ENCODE measurements at places on chromosomes 11 and 22.

GRCh38 chr11:100229086-100229485 lies 458.0 kb upstream of the ARHGAP42 start:
- no peak for DNase-seq

GRCh38 chr22:50204571-50204970 lies 3.8 kb downstream of the SELENOO start:
- DNase-seq: no peak

DNA sequence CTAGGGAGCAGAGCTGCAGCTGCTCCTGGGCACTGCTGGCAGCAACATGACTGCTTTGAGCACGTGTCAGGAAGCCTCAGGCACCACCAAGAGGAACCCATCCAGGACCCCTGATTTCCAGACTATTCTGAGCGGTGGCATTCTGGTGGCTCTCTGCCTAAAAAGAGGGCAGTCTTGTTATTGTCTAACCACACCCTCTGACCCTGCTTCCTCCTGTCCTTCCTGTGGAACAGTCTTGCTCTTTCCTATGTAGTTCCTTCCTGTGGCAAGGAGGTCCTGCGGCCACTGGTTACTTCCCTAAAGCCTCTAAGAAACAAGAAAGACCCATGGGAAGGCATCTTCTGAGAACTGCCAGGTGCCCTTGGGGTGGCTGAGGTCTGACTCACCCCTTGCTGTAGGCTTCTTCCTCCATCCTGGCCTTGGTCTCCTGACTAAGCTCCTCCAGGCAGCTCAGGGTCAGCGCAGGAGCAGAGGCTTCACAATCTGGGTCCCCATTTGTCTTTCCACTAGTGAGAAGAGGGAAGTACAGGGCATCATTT lies 13.1 kb upstream of the LYVE1 start:
- peak; percentile 4 for DNase-seq

GRCh38 chr11:75439495-75440120 lies 6.6 kb upstream of the KLHL35 start:
- DNase-seq: no peak

DNA sequence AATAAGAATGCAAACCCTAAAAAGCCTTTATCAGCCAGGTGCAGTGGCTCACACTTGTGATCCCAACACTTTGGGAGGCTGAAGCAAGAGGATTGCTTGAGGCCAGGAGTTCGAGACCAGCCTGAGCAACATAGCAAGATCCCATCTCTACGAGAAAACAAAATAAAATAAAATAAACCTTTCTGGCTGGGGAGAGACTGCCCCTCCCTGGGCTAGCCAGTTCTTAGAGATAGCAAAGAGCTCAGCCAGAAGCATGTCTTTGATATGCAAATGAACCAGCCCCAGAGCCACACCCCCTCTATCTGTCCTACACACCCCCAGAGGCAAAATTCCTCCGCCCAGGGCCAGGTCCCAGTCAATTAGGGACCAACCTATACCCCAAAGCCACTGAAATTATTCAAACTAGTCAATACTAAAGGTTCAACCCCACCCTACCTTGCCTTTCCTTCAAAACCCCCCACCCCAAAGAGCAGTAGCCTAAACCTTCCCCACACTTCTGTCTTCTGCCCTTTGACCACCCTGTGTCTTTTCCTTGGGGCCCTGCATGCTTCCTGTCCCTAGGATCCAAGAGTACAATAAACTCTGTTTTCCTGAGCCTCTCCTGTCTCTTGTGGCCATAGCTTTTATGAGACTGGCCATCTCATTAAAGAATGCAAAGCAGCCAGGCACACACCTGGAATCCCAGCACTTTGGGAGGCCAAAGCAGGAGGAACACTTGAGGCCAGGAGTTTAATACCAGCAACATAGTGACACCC lies 37.3 kb upstream of the CXCR5 start:
- DNase-seq: no peak

DNA sequence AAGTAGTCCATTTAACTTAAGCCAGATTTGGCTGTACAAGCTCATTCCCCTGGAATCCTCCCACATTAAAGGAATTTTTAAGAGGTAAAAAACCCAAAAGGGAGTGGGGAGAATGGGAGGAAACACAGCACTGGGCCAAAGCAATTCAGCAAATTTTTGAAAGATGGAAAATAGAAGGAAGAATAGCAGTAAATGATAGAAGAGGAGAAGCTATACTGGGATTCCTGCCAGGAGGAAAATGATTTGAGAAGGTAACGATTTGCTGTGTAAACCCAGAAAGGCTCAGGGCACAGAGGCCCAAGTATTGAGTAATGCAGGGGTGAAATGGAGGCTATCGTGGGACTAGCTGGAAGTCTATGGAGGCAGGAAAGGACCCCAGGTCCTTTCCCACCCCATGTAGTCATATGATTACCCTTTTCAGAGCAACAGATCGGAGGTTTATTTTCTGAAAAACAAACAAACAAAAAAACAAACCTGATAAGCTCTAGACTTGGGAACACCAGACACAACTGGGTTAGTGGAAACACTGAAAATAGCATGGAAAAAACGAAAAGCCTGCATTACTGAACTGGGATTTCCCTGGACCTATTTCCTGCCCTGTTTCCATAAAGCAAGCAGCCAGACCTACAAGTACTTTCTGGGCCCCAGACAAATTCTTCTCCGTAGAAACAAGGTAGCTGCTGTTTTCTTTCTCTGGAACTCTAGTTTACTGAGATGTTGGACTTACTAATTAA lies 140.0 kb downstream of the SWAP70 start:
- DNase-seq: no peak

DNA sequence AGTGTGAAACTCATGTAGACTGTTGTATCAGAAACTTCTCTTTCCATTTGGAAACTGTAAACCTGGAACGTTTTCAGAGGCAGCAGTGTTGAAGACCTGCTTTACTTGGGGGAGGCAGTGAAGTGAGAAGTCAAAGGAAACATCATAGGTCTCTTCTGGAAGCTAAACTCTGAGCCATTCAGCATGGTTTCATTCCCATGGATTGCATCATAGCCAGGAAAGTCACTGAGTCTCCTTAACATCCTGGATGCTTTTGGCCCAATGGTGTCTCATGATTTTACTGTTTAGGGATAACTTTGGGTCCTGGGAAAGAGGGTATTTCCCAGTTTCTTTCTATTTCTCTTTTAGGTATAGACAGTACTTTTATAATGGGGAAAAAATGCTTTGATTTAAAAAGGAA lies 153.2 kb upstream of the E2F8 start:
- DNase-seq: no peak

DNA sequence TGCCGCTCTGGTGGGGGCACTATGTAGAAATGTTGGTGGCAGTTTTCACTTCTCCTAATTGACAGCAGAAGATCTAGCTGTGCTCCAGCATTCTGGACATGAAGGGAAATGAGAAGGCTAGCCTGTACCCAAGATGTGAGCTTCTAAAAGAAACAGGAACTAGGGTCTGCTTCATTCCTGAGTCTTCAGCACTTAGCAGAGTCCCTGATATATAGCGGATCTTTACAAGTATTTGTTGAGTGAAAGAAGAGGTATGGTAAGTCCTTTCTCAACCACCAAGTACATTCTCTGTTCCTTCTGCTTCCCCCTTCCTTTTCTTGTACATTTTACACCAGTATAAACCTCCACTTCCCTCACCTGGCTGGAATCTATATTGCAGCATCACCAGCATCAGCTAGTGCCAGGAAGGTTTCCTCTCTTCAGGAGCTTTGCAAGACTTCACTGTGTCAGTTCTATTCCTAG lies 408.3 kb upstream of the CADM1 start:
- no peak for DNase-seq

GRCh38 chr22:47396515-47396914 lies 634.1 kb downstream of the TBC1D22A start:
- DNase-seq: no peak

GRCh38 chr11:62880231-62880802 lies 379 bp upstream of the SLC3A2 start:
- no peak for DNase-seq

- DNase-seq: no peak
Measured at GRCh38 chr11:44695169-44695833, 31.5 kb upstream of the TSPAN18 start.

GRCh38 chr11:72037554-72038311 lies 39.0 kb downstream of the IL18BP start:
- no peak for DNase-seq

GRCh38 chr11:27648840-27649239 lies 51.4 kb downstream of the BDNF start:
- DNase-seq: no peak

DNA sequence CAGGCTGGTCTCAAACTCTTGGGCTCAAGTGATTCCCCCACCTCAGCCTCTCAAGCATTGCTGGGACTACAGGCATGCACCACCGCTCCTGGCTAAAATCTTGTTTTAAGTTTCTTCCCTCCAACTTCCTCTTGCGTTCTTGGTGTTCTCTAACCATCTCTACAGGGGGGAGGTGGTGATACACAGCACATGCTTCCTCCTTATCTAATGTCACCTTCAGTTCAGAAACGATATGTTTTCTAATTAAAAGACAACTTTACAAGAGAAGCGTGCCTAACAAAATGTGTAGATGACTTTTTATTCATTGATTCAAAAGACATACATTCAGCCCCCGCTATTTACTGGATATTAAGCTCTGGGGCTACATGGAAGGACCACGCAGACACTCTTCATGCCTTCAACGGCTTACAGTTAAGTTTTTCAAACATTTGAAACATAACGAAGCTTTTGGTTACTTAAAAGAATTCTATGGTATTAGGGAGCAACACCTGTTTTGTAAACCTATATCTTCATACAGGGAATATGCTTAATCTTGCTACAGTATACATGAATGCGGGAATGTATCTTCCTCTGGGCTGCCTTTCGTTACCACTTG lies 933 bp upstream of the DLAT start:
- DNase-seq: peak; percentile 22

DNA sequence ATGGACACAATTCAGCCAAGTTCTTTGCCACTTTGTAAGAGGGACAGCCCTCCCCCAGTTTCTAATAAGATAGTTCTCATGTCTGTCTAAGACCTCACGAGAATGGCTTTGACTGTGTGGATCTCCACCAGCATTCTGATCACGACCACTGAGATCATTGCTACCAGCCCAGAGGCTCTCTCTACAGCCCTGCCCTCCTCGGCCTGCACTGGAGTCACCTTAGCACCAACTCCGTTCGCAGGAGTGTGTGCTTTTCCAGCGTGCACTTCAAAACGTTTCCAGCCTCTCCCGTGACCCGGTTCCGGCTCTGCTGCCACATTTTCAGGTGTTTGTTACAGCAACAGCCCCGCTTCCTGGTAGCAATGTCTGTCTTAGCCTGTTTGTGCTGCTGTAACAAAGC lies 26.2 kb downstream of the TSPAN32 start:
- DNase-seq: no peak

- DNase-seq: no peak
Measured at GRCh38 chr11:78920329-78920728, 345.7 kb upstream of the NARS2 start.

DNA sequence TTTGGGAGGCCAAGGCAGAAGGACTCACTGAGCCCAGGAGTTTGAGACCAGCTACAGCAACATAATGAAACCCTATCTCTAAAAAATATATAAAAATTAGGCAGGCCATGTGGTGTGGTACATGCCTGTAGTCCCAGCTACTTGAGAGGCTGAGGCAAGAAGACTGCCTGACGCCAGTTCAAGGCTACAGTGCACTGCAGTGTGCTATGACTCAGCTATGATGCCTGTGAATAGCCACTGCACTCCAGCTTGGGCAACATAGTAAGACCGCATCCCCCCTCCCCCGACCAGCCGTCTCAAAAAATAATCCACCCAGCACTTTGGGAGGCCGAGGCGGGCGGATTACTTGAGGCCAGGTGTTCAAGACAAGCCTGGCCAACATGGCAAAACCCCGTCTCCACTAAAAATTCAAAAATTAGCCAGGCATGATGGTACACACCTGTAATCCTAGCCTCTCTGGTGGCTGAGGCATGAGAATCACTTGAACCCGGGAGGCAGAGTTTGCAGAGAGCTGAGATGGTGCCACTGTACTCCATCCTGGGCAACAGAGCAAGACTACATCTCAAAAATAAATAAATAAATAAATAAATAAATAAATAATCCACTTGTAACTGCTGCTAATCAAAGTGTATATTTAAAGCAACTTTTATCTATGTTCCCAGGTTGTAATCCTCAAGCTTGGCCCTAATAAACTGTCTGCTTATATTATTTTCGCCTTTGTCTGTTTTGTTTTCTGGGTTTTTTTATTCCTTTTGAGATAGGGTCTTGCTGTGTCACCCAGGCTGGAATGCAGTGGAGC lies 7.8 kb downstream of the HPS5 start:
- DNase-seq: no peak

- DNase-seq: no peak
Measured at GRCh38 chr11:27212248-27212780, 150.7 kb downstream of the CCDC34 start.

DNA sequence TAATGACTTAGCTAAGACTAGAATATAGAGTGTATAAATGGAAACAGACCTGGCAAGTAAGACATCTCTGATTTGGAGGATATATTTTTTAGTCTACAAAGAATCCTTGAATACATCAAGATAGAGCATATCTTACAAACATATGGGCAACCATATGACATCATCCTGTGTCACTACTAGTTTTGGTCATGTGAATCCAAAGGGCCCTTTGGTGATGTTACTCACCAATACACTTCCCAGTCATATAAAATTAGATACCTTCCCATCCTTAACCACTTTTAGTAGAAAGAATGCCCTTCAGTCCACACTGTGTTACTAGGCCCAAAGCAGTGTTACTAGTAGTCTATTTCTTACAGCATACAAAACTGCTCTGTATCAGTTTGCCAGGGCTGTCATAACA lies 31.6 kb downstream of the GRIA4 start:
- no peak for DNase-seq

GRCh38 chr11:100991541-100991940 lies 138.1 kb downstream of the PGR start:
- no peak for DNase-seq

GRCh38 chr11:32450372-32450771 lies 15.0 kb upstream of the WT1 start:
- no peak for DNase-seq

- no peak for DNase-seq
Measured at GRCh38 chr11:46898396-46899095, 19.8 kb downstream of the LRP4 start.

DNA sequence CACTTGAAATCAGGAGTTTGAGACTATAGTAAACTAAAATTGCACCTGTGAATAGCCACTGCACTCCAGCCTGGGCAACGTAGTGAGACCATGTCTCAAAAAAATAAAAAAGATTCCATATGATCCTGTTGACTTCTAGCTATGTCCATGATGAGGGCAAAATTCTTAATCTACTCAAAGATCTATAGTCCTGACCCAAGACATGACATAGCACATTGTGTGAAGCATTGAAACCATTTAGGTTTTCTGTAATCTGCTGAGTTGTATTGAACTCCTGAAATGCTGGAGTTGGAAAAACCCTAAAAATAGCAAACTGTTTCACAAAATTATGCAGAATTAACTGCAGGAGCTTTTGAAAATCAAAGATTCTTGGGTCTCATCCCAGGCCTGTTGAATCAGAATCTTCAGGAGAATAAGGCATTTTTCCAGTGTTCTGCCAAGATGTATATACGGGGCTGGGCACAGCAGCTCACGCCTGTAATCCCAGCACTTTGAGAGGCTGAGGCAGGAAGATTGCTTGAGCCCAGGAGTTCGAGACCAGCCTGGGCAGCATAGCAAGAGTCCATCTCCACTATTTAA lies 29.8 kb upstream of the LDHA start:
- DNase-seq: no peak

GRCh38 chr22:45845076-45845487 lies 131.9 kb downstream of the WNT7B start:
- DNase-seq: no peak

- DNase-seq: no peak
Measured at GRCh38 chr22:50485221-50486131, 1.2 kb upstream of the MIOX start.
